Testis (tissue), 5 donors: ENCODE measurements at places on chromosomes 11 and 22. TPM values are rescaled to one million over a fixed set of nuclear protein-coding genes. Genes with fewer than 3 reads are reported as not detected.

GRCh38 chr11:110098645-110099044 lies 5.5 kb downstream of the ZC3H12C start:
- no peaks in the 10 kb centered on the region for H3K36me3 ChIP-seq
- peaks cover 14% of the 10 kb centered on the region for H3K4me1 ChIP-seq
- H3K27ac ChIP-seq: no peak overlapping the region
- DNase-seq: no peak
- H3K27me3 ChIP-seq: no peaks in the 10 kb centered on the region

GRCh38 chr22:37497062-37497599 lies 10.9 kb upstream of the MFNG start:
- no peaks in the 10 kb centered on the region for H3K36me3 ChIP-seq
- H3K4me3 ChIP-seq: no peak overlapping the region
- H3K4me1 ChIP-seq: peaks cover 32% of the 10 kb centered on the region
- no peak for DNase-seq
- H3K27me3 ChIP-seq: no peaks in the 10 kb centered on the region
- H3K27ac ChIP-seq: no peak overlapping the region

GRCh38 chr11:62071408-62071807 lies 52.4 kb upstream of the INCENP start:
- H3K4me1 ChIP-seq: no peaks in the 10 kb centered on the region
- H3K27me3 ChIP-seq: no peaks in the 10 kb centered on the region
- no peak for DNase-seq
- no peak overlapping the region for H3K4me3 ChIP-seq
- H3K36me3 ChIP-seq: no peaks in the 10 kb centered on the region
- no peak overlapping the region for H3K27ac ChIP-seq

DNA sequence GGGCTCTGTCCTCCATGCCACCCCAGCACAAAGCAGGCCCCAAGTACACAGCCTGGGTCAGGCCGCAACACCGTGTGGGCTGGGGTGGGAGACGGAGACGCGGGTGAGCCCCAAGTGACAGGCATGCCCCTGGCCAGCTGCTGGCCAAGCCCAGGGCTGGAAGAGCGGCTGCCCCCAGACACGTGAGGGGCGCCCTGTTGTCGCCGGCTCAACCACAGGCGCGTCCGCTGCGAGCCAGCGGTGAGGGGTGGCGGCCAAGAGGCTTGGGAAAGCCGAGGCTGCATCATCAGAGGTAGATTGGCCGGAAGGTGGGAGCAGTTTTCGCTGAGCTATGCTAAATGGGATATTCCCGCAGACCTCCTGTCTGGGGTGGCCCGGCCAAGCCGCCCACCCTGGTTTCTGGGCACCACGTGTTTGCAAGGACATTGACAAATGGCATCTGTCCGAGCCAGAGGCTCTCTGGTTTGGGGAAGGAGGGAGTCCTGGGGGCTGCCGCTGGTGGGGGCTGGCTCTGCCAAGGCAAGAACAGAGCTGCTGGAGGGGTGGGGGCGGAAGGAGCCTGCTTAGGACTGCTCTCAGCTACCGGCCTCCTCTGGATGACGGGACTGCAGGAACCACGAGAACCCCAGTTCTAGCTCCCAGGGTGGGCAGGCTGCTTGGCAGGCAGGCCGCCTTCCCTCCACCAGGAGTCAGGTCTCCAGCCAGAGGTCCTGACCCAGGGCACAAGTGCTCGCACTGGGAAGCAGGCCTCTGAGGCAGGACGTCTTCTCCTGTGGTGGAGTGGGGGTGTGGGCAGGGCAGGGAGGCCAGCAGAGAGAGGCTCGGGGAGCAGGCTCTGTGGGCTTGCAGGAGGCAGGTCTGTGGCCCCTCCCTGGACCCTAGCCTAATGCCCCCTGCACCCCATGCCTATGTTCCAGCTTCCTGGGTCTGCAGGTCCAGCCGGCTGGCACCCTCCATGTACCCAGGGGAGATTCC lies 552 bp downstream of the PRR33 start:
- no peak overlapping the region for H3K27ac ChIP-seq
- H3K36me3 ChIP-seq: no peaks in the 10 kb centered on the region
- no peaks in the 10 kb centered on the region for H3K27me3 ChIP-seq
- DNase-seq: no peak

DNA sequence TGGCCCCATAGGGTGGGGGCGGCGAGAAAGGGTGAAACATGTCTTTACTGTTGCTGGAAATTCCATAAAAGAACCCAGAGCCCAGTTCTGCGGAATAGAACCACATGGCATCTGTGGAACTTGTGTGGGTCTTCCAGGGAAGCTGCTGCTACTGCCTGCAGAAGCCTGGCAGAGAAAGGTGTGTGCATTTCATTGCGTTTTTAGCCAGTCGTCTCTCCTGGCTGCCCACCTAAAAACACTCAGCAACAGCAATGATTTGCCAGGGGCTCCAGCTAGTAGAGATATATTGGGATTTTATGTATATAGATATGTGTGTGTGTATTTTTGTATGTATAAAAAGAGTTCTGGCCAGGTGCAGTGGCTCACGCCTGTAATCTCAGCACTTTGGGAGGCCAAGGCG lies 127.2 kb upstream of the TBCEL start:
- no peaks in the 10 kb centered on the region for H3K4me1 ChIP-seq
- H3K27ac ChIP-seq: no peak overlapping the region
- no peaks in the 10 kb centered on the region for H3K27me3 ChIP-seq
- DNase-seq: no peak
- H3K4me3 ChIP-seq: no peak overlapping the region

DNA sequence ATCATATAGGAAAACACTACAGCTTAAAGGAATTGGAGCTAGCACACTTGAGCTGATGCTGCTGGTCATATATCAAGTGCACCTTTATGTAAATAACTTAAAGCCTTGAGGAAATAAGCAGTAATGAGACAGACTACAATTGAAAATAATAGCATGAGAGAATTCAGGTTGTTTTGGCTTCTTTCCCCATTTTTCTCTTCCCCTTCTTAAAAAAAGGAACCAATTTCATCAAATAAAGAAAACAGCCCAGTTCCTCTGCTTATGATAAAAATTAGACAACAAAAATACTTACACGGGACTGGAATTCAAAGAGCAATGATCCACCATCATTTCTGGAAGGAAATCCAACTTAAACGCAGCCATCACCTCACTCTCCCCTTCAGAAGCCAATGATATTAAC lies 50.2 kb upstream of the RAPSN start:
- no peak overlapping the region for H3K4me3 ChIP-seq
- H3K36me3 ChIP-seq: no peaks in the 10 kb centered on the region
- H3K27me3 ChIP-seq: no peaks in the 10 kb centered on the region
- peak overlapping the region; percentile 0 for H3K27ac ChIP-seq
- DNase-seq: no peak
- peaks cover 38% of the 10 kb centered on the region for H3K4me1 ChIP-seq

GRCh38 chr11:10727146-10727851 lies 23.7 kb upstream of the CTR9 start:
- no peak for DNase-seq
- no peak overlapping the region for H3K27ac ChIP-seq
- no peaks in the 10 kb centered on the region for H3K4me1 ChIP-seq

DNA sequence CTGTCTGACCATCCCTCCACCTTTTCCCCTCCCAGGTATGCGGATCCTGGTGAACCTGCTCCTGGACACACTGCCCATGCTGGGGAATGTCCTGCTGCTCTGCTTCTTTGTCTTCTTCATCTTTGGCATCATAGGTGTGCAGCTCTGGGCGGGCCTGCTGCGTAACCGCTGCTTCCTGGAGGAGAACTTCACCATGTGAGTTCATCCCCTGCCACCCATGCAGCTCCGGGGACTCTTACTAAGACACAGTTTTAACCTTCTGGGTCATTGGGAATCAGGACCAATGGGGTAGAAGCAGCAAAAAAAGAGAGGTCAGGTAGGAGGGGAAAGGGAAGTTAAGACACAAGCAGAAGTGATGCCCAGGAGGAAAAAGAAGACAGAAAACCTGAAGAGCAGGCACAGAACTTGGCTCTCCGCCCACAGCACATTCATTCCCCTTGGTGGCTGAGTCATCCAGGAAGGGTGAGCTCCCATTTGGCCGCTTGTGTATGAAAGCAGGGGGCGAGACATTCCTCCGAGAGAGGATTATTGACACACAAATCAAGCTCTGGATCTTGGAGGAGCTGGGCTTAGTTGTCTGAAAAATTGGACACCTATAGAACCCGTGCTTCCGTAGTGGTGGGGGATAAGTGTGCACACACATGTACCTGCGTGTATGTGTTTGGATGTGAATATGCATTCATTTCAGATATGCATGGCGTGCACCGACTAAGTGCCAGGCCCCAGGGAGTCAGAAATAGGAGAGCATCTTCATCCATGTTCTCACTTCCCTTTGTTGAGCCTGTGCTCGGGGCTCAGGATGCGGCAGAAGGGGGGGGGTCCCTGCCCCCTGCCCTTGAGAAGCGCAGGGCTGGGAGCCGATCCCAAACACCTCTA lies 64.2 kb downstream of the CACNA1I start:
- no peak overlapping the region for H3K4me3 ChIP-seq
- H3K36me3 ChIP-seq: no peaks in the 10 kb centered on the region
- no peak overlapping the region for H3K27ac ChIP-seq
- H3K4me1 ChIP-seq: no peaks in the 10 kb centered on the region

GRCh38 chr11:68383976-68384501 lies 71.6 kb downstream of the LRP5 start:
- H3K4me1 ChIP-seq: peaks cover 12% of the 10 kb centered on the region
- H3K27me3 ChIP-seq: no peaks in the 10 kb centered on the region
- no peak overlapping the region for H3K4me3 ChIP-seq
- H3K27ac ChIP-seq: no peak overlapping the region
- H3K36me3 ChIP-seq: no peaks in the 10 kb centered on the region

DNA sequence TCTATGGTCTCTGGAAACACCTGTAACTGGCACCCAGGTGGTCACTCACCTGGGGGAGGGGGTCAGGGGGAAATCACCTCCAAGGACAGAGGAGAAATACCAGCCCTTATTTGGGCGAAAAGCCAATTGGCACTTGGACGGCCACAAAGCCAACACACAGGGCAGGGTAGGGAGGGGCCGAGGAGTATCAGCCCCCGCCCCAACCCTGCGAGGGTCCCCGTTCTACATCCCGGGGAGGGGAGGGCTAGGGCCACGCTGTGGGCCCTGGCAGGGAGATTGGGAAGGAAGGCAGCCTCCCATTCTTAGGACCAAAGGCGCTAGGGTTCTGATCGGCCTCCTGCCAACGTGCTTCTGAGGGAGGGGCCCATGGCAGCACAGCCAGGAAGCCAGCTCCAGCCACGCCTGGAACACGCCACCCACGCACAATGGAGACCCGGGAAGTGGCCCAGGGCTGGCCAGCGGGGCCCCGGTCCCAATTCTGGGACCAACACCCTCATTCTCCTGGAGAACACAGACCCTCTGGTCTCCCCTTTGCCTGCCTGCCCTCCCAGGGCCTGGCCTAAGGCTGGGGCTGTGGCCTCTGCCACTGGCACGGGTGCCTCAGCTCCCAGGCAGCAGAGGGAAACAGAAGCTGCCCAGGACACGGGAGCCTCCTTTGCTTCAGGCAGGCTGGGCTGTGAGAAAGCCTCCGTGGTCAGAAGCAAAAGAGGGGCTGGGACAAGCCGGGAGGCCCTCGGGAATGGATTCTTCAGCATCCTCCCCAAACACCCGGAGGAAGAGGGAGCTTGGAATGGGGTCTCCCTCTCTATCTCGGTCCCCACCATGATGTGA lies 7.4 kb downstream of the CBX6 start:
- H3K4me3 ChIP-seq: no peak overlapping the region
- peak; percentile 81 for DNase-seq
- peaks cover 38% of the 10 kb centered on the region for H3K4me1 ChIP-seq
- peak overlapping the region; percentile 56 for H3K27ac ChIP-seq

DNA sequence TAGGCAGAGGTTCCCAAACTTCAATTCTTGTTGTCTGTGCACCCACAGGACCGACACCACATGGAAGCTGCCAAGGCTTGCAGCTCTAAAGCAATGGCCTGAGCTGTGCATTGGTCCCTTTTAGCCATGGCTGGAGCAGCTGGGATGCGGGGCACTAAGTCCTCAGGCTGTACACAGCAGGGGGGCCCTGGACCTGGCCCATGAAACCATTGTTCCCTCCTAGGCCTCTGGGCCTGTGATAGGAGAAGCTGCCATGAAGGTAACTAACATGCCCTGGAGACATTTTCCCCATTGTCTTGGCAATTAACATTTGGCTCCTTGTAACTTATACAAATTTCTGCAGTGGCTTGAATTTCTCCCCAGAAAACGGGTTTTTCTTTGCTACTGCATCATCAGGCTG lies 43.6 kb upstream of the SLC6A5 start:
- H3K4me1 ChIP-seq: no peaks in the 10 kb centered on the region
- H3K36me3 ChIP-seq: no peaks in the 10 kb centered on the region
- DNase-seq: no peak
- no peak overlapping the region for H3K27ac ChIP-seq

- H3K4me3 ChIP-seq: no peak overlapping the region
- no peak overlapping the region for H3K27ac ChIP-seq
- DNase-seq: no peak
- no peaks in the 10 kb centered on the region for H3K27me3 ChIP-seq
Measured at GRCh38 chr11:3723014-3723708, 52.0 kb upstream of the CHRNA10 start.

- no peaks in the 10 kb centered on the region for H3K27me3 ChIP-seq
- DNase-seq: no peak
- H3K27ac ChIP-seq: no peak overlapping the region
Measured at GRCh38 chr11:135035282-135035681, 623.2 kb upstream of the B3GAT1 start.

GRCh38 chr22:46145361-46145851 lies 4.9 kb upstream of the PPARA start:
- peaks cover 5% of the 10 kb centered on the region for H3K4me1 ChIP-seq
- no peak overlapping the region for H3K4me3 ChIP-seq
- H3K27me3 ChIP-seq: no peaks in the 10 kb centered on the region
- no peak overlapping the region for H3K27ac ChIP-seq
- no peaks in the 10 kb centered on the region for H3K36me3 ChIP-seq

IFTAP gene
- total RNA-seq: 42.4 TPM

CRYBB3 gene
- not detected for total RNA-seq

ZNRF3 gene
- total RNA-seq: 32.2 TPM

SH3BP1 gene
- 23.6 TPM for total RNA-seq
